T-helper 1 cell (primary cell): ENCODE measurements at places on chromosomes 3 and 15.

DNA sequence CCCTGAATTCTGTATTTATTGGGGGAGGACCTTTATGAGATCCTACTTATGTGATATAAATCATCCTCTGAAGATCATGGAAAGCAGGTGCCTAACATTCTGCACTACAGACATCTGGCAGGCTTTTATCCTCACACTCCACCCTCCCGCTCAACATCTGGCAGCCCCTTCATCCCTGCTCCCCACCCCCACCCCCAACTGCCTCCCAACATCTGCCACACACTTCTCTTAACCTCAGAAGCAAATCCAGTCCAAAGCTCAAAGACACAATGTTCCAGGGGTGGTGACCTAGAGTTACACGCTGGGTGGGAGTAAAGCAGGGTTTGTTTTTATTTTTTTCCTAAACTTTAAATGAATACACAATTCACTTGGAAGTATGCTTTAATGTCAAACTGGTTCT lies 184.5 kb upstream of the ATP11B start:
- no peak for DNase-seq

- DNase-seq, result no peak
Observed at GRCh38 chr3:22542311-22542710, 660.8 kb upstream of the UBE2E2 start.

DNA sequence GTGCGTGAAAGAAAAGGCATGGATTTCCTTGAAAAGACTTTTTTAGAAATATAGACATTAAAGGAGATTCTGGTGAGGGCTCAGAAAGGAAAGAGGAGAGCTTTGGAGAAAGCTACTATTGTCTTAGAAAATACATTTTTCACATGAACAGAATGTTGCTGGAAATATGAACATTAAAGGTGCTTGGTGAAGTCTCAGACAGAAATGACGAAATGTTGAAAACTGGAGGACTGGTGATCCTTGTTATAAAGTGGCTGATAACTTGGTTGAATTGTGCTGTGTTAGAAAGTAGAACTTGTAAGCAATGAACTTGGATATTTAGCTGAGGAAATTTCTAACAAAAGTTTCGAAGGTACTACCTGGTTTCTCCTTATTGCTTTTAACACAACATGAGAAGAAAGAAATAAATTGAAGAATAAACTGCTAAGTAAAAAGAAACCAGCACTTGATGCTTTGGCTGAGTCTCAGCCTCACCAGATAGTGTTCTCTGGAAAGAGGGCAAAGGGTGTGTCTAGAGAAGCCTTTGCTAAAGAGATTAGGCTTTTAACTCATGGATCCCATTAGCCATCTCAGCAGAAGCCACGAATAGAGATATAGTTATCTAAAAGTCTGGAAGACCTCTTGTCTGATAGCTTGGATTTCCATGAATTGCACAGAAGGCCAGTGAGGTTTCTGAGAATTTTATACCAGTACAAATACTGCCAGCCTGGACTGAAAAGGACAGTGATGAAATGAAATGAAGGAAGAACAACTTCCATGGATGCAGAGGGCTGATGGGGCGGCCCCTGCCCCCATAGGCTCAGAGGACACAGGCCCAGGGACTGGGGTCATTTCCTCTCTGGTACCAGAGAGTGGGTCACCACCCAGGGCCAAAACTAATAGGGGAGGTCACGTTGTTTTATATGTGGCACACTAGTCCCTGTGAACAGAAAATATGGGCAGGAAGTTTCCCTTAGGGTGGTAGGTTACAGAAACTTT lies 91.5 kb downstream of the RPL22L1 start:
- no peak for DNase-seq

DNA sequence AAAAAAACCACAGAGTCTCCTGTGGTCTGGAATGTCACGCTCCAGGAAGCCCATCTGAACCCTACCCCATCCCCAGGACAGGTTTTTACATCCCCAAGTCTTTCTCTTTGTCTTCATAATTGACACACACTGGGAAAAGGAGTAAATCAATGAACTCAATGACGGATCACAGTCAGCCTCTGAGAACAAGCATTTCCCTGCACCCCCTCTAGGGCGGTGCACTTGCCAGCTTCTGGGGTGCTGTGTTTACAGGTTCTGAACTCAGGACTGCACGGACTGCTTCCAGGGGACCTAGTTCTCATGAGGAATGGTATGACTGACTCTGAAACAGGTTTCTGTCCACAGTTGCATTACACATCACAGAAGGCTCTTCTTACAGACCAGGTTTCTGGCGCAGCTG lies 81.1 kb downstream of the NUP210 start:
- no peak for DNase-seq

DNA sequence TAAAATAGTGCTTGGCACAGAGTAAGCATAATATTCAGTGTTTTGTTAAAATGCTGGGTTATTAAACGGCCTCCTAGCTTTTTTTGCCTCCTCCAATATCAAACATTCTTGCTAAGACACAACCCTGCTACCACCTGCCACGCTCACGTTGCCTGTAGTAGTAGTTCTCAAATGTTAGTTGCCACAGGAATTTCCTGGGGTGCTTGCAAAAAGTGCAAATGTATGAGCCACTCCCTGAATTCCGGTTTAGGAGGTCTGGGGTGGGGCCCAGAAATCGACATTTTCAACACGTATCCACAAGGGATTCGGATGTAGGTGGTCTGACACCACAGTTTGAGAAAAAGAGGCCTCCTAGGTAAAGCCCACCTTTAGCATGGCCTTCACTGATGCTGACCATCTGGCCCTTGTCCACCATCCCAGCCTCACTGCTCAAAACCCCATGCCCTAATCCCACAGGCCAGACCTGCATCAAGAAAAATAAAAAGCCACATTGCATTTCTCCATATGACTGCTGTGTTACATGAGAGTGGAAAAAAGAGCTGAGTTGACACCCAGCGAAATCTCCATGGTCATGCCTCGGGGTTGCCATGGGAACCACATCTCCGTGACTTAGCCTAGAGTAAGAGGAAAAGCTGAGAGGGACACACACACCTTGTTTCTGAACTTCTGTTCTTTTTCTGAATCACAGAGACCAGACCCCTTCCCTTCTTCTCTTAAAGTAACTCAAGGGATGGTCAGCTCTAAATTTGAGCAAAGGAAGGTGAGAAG lies 116.4 kb upstream of the HES1 start:
- DNase-seq, result no peak

GRCh38 chr3:80408030-80408721 lies 640.4 kb upstream of the ROBO1 start:
- no peak for DNase-seq

DNA sequence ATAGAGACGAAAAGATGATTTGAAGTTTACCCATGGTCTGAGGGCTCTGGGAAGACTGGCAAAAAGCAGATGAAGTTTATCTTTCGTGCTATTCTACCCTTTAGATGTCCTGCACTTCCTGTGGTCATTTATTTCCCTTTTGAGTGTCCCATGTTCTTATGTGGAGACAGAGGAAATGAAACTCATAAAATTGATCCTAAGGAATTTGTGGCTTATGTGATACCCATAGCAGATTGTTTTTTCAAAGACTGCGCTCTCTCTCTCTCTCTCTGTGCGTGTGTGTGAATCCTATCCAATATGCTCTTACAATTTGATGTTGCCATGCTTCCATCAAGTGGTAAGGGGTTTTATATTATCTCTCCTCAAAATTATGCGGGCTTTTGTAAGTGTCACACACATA lies 607.5 kb upstream of the DPPA4 start:
- DNase-seq, result no peak
